ENCODE measurements at places on chromosomes 11 and 22. TPM values are rescaled to one million over a fixed set of nuclear protein-coding genes. Genes with fewer than 3 reads are reported as not detected.

- no peaks in the 10 kb centered on the region for H3K27me3 ChIP-seq
- peaks cover 6% of the 10 kb centered on the region for H3K4me1 ChIP-seq
- H3K27ac ChIP-seq: no peak overlapping the region
- peak overlapping the region; percentile 35 for H3K4me3 ChIP-seq
- DNase-seq: no peak
- no peaks in the 10 kb centered on the region for H3K36me3 ChIP-seq
These were observed 55.2 kb downstream of the FLRT1 start for GRCh38 chr11:64090806-64091516.

DNA sequence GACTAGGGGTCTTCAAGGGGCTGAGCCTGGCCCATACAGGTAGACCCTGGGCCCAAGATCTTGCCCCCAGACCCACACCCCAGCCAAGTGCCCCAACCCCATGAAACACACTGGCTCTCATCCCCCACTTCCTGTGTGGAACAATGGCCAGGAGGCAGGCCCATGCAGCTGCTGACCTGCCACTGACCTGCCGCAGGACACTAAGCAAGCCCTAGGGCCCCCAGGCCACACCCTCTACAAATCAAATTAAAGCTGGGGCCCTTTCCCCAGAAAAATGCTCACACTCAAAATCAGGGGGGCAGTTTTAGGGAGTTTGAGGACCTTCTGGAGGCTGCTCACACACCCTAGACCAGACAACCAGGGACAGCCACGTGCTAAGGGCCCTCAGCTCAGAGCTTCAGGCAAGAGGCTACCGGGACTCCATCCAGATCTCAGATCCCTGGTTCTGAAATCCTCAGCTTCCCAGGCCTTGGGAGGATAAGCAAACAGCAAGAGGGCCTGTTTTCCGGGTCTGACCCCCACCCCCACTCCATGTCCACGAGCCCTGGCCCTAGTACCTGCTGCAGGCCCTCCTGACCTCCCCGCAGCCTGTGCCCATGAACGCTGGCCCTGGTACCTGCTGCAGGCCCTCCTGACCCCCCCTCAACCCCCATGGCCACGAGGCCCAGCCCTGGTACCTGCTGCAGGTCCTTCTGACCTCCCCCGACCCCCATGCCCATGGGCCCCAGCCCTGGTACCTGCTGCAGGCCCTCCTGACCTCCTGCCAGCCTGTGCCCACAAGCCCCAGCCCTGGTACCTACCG is 10.0 kb downstream of the CARD10 start:
- no peaks in the 10 kb centered on the region for H3K36me3 ChIP-seq
- no peak for DNase-seq
- no peak overlapping the region for H3K27ac ChIP-seq
- peaks cover 1% of the 10 kb centered on the region for H3K27me3 ChIP-seq

The PRR14L gene
- total RNA-seq: 45.2 TPM

GRCh38 chr22:20793748-20794649 is 20.1 kb downstream of the SERPIND1 start:
- DNase-seq: no peak
- no peaks in the 10 kb centered on the region for H3K27me3 ChIP-seq
- no peak overlapping the region for H3K27ac ChIP-seq
- no peak overlapping the region for H3K4me3 ChIP-seq
- no peaks in the 10 kb centered on the region for H3K4me1 ChIP-seq

GRCh38 chr22:33302049-33302545 is 243.9 kb upstream of the SYN3 start:
- no peak overlapping the region for H3K4me3 ChIP-seq
- no peak overlapping the region for H3K27ac ChIP-seq
- H3K27me3 ChIP-seq: no peaks in the 10 kb centered on the region
- DNase-seq: peak; percentile 68
- no peaks in the 10 kb centered on the region for H3K4me1 ChIP-seq

DNA sequence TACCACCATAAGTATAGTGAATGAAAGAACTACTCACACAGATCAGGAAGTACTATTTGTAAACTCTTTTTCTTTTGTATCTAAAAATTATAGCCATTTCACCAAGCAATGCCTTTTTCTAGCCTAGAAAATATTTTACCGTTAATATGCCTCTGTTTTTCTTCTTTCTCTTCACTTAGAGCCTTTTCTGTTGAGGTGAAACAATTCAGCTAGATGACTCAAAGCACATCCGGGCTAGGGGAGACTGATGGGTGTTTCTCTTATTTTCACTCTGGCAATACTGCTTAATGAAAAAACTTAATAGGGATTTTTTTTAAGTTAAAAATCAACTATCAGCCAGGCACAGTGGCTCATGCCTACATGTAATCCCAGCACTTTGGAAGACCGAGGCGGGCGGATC is 93.3 kb downstream of the SGSM3 start:
- H3K4me3 ChIP-seq: peak overlapping the region; percentile 94
- peaks cover 61% of the 10 kb centered on the region for H3K4me1 ChIP-seq
- H3K36me3 ChIP-seq: peaks cover 6% of the 10 kb centered on the region
- no peaks in the 10 kb centered on the region for H3K27me3 ChIP-seq

GRCh38 chr11:37504060-37504611 is 906.1 kb upstream of the RAG2 start:
- H3K4me1 ChIP-seq: no peaks in the 10 kb centered on the region
- no peak overlapping the region for H3K4me3 ChIP-seq

DNA sequence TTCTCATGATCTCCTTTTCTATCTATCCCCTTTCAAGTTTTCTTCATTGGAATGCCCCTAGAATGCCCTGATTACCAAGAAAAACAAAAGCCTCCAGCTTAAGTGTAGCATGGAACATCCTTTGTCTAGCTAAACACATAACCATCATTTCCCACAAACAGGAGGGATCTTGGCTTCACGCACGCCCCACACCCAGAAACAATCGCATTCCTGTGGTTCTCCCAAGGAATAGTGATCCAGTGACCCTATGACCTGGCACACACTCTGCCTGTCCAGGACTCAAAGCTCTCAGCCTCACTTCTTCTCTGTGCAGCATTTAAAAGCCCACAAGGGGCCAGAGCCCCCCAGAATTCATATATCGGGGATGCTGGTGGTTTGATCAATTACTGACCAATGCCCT is 9.3 kb upstream of the POU2AF1 start:
- no peak for DNase-seq
- peaks cover 6% of the 10 kb centered on the region for H3K4me1 ChIP-seq
- H3K36me3 ChIP-seq: peaks cover 3% of the 10 kb centered on the region
- H3K27ac ChIP-seq: no peak overlapping the region
- H3K27me3 ChIP-seq: peaks cover 5% of the 10 kb centered on the region

GRCh38 chr11:2795491-2795991 is 90.0 kb downstream of the CDKN1C start:
- H3K4me3 ChIP-seq: no peak overlapping the region
- peaks cover 2% of the 10 kb centered on the region for H3K36me3 ChIP-seq
- no peaks in the 10 kb centered on the region for H3K27me3 ChIP-seq
- H3K4me1 ChIP-seq: peaks cover 7% of the 10 kb centered on the region
- DNase-seq: no peak

The CCDC116 gene
- total RNA-seq: 0.31 TPM

The CCDC34 gene
- 23.7 TPM for total RNA-seq

The HDAC10 gene
- 46.1 TPM for total RNA-seq

- peaks cover 38% of the 10 kb centered on the region for H3K36me3 ChIP-seq
- H3K27me3 ChIP-seq: no peaks in the 10 kb centered on the region
- no peak for DNase-seq
- H3K27ac ChIP-seq: peak overlapping the region; percentile 0
These were observed 13.2 kb upstream of the TTC36 start for GRCh38 chr11:118514103-118514502.

GRCh38 chr11:54930930-54931329 is 224.3 kb downstream of the OR4A5 start:
- H3K4me3 ChIP-seq: no peak overlapping the region
- no peak for DNase-seq
- no peak overlapping the region for H3K27ac ChIP-seq
- peaks cover 13% of the 10 kb centered on the region for H3K36me3 ChIP-seq

The OR51I2 gene
- not detected for total RNA-seq

The ADSL gene
- total RNA-seq: 143 TPM

DNA sequence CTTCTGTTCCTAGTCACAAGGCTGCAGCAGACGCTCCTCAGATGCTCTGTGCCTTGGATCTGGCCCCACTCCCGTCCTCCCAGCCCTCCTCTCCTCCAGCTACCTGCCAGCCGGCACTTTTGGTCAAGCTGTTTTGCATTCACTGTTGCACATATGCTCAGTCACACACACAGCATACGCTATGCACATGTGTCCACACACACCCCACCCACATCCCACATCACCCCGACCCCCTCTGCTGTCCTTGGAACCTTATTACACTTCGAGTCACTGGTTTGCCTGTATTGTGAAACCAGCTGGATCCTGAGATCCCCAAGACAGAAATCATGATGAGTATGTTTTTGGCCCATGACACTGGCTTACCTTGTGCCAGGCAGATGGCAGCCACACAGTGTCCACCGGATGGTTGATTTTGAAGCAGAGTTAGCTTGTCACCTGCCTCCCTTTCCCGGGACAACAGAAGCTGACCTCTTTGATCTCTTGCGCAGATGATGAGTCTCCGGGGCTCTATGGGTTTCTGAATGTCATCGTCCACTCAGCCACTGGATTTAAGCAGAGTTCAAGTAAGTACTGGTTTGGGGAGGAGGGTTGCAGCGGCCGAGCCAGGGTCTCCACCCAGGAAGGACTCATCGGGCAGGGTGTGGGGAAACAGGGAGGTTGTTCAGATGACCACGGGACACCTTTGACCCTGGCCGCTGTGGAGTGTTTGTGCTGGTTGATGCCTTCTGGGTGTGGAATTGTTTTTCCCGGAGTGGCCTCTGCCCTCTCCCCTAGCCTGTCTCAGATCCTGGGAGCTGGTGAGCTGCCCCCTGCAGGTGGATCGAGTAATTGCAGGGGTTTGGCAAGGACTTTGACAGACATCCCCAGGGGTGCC is 109.8 kb downstream of the BCR start:
- no peak overlapping the region for H3K4me3 ChIP-seq
- H3K27ac ChIP-seq: no peak overlapping the region
- no peaks in the 10 kb centered on the region for H3K4me1 ChIP-seq
- peak; percentile 70 for DNase-seq

The MRGPRX3 gene
- total RNA-seq: not detected

GRCh38 chr11:129723146-129723760 is 92.4 kb upstream of the TMEM45B start:
- H3K36me3 ChIP-seq: no peaks in the 10 kb centered on the region
- no peak for DNase-seq
- no peak overlapping the region for H3K27ac ChIP-seq
- no peak overlapping the region for H3K4me3 ChIP-seq
- H3K4me1 ChIP-seq: peaks cover 11% of the 10 kb centered on the region

The ZC3H12C gene
- total RNA-seq: 0.46 TPM
